ENCODE measurements at places on chromosomes 7 and 10. TPM values are rescaled to one million over a fixed set of nuclear protein-coding genes. Genes with fewer than 3 reads are reported as not detected.

DNA sequence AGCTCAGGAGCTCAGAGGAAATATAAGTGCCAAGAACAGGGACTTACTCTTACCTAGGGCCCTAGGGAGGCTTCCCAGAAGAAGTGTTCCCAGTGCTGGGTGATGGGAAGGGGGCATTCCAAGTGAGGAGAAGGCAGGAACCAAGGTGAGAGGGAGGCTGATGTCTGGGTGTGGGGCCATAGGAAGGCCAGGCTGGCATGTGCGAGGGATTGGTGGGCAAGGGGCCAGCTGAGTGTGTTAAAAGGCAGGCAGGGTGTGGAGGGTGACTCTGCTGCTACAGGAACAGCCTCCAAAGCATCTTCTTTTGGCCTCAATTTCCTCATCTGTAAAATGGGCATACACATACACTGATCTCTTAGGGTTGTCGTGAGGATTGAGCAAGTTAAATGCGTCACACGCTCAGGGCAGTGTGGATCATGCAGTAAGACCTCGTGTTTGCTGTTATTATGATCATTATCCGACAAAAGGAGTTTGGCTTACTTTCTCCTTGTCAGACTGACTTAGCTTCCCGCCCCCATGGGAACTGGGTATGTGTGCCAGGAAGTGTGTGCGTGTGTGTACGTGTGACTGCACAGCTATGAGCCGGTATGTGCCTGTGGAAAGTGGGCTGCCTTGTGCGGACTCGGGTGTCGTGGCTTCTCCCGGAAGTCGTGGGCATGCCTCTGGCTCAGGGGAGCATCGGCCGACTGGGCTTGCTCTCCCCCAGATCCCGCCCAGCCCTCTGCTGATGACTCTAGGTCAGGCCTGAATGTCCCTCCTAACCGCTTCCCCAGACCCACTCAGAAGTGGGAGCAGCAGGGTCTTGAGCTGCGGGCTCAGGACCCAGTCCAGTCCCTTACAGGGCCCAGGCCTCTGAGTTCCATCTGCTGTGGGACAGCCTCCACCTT, 59.6 kb downstream of the NEURL1 start:
- no peak overlapping the region for H3K4me3 ChIP-seq
- no peaks in the 10 kb centered on the region for H3K36me3 ChIP-seq
- H3K27ac ChIP-seq: peak overlapping the region; percentile 31
- DNase-seq: peak; percentile 13

The COBL gene
- 7.7 TPM for total RNA-seq

GRCh38 chr7:96306385-96307125, 15.3 kb downstream of the SLC25A13 start:
- H3K27me3 ChIP-seq: no peaks in the 10 kb centered on the region
- H3K36me3 ChIP-seq: no peaks in the 10 kb centered on the region
- peaks cover 4% of the 10 kb centered on the region for H3K4me1 ChIP-seq

DNA sequence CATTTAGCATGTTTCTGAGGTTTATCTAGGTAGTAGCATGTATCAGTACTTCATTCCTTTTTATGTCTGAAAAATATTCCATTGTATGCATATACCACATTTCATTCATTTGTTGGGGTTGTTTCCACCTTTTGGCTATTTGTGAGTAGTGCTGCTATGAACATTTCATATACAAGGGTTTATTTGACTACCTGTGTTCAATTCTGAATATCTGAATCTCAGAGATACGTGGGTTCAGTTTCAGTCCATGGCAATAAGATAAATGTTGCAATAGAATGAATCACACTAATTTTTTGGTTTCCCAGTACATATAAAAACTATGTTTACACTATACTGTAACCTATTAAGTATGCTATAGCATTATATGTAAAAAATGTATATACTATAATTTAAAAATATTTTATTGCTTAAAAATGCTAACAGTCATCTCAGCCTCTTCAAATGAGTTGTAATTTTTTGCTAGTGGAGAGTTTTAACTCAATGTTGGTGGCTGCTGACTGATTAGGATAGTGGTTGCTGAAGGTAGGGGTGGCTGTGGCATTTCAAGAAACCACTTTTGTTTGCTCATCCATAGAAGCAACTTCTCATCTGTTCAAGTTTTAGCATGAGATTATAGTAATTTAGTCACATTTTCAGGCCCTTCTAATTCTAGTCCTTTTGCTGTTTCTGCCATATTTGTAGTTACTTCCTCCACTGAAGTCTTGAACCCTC, 13.9 kb downstream of the PLEKHA1 start:
- H3K4me3 ChIP-seq: no peak overlapping the region
- H3K27ac ChIP-seq: no peak overlapping the region
- DNase-seq: no peak
- H3K27me3 ChIP-seq: no peaks in the 10 kb centered on the region
- no peaks in the 10 kb centered on the region for H3K36me3 ChIP-seq

DNA sequence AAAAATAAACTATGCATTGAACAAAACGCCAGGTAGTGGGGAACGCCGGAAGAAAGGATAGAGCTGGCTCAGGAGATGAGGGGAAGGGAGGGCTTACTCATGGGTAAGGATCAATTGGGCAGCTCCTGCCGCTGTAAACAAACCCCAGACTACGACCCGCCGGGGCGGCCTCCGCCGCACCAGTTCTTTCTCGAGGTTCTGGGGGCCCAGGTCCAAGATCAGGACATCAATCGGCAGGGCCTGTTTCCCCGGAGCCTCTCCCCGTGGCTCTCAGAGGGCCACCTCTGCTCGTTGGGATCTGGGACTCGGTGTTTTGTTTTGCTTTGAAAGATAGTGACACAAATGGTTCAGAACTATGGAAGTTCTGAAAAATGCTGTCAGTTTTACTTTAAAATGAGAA, 140.4 kb downstream of the ELFN1 start:
- no peak overlapping the region for H3K27ac ChIP-seq
- no peak overlapping the region for H3K4me3 ChIP-seq
- H3K4me1 ChIP-seq: no peaks in the 10 kb centered on the region

- H3K27ac ChIP-seq: no peak overlapping the region
- H3K4me3 ChIP-seq: no peak overlapping the region
- no peaks in the 10 kb centered on the region for H3K27me3 ChIP-seq
- H3K4me1 ChIP-seq: no peaks in the 10 kb centered on the region
- no peaks in the 10 kb centered on the region for H3K36me3 ChIP-seq
- DNase-seq: no peak
Measured at GRCh38 chr10:30589441-30589840, 40.1 kb downstream of the LYZL2 start.

- no peaks in the 10 kb centered on the region for H3K4me1 ChIP-seq
- no peaks in the 10 kb centered on the region for H3K27me3 ChIP-seq
Measured at GRCh38 chr10:75722020-75722419, 290.6 kb downstream of the LRMDA start.

The SAMD9 gene
- total RNA-seq: 15.9 TPM

The HOXA2 gene
- total RNA-seq: not detected

The GSTO2 gene
- 10.6 TPM for total RNA-seq

The NEUROG3 gene
- not detected for total RNA-seq

The AGR2 gene
- not detected for total RNA-seq

DNA sequence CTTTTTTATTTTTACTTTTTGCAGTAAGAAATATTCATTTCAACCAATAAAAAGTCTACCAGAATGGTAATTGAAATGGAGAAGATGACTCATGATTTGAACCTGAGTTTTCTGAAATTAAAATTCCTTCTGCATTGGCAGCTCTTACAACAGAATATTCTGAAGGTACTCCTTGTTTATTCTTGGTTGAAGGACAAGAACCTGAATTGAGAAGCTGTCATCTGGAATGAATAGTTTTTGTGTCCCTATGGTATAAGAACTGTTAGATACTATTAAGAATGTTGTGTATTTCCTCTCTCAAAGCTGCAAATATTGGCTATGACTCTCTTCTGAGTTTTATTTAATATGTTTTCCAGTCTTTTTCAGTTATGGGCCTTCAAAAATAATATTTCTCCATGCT, 56.1 kb downstream of the CDK1 start:
- H3K4me1 ChIP-seq: no peaks in the 10 kb centered on the region
- H3K27me3 ChIP-seq: no peaks in the 10 kb centered on the region
- no peak overlapping the region for H3K4me3 ChIP-seq

DNA sequence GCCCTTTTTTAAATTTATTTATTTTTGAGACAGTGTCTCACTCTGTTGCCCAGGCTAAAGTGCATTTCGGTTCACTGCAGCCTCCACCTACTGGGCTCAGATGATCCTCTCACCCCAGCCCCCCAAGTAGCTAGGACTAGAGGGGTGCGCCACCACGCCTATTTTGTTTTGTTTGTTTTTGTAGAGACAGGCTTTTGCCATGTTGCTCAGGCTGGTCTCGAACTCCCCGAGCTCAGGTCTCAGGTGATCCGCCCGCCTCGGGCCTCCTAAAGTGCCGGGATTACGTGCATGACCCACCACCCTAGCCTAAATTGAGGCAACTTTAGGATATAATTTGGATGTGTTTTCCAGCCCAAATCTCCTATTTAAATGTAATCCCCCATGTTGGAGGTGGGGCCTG, 805 bp downstream of the ZNF736 start:
- H3K4me1 ChIP-seq: no peaks in the 10 kb centered on the region
- no peak for DNase-seq
- H3K36me3 ChIP-seq: no peaks in the 10 kb centered on the region

DNA sequence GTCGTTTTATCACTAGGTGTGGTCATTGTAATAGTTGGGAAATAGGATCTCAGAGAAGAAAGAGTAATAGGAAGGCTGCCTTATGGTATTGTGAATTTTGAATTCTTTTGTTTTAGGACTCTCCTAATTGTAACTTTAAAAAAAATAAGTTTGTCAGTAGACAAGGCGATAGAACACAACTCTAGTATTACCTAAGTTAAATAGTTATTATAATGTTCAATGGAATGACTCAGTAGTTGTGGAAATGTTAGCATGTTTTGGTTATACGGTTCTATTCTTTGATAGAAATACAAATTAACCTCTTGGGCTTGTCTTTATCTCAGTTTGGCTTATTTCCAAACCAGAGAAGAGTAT, 1.4 kb downstream of the DNAH11 start:
- H3K4me1 ChIP-seq: no peaks in the 10 kb centered on the region
- H3K4me3 ChIP-seq: no peak overlapping the region
- DNase-seq: no peak
- H3K27me3 ChIP-seq: peaks cover 8% of the 10 kb centered on the region
- H3K36me3 ChIP-seq: no peaks in the 10 kb centered on the region

The PIP gene
- total RNA-seq: not detected

DNA sequence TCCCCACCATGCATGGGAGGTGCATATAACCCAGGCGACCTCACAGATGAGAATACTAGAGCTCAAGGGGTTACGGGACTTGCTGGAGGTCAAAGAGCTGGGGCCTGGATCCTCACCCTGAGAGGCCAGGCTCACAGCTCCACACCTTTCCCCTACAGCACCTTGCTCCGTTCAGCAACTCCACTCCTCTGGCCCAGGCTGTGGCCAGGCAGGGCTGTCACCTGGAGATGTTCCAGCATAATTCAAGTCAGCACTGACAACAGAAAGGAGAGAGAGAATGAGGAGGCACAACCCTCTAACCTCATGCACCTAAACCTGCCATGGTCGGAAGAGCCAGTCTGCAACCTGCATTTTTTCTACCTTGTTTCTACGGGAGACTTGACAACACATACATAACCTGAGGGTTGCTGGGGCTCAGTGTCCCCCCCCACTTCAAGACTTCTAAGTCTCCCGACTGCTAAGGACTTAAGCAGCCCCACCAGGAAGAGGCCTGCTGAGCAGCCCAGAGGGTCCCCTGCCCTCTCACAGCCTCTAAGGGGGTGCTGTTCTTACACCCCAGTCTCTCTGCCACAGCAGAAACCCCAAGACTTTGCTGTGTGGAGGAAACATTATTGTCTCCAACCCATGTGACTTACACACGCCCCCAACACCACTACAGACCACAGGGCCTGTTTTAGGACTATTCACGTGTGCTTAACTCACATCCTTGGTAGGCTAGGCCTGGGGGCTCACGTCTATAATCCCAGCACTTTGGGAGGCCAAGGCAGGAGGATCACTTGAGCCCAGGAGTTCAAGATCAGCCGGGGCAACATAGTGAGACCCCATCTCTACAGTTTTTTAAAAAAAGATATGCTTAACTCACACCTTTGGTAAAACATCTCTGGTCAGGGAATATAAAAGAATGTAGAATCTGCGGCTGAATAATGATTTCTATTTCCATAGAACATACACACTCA, 175.6 kb downstream of the FAM107B start:
- H3K36me3 ChIP-seq: no peaks in the 10 kb centered on the region
- H3K4me1 ChIP-seq: peaks cover 8% of the 10 kb centered on the region
- DNase-seq: no peak
- H3K27me3 ChIP-seq: no peaks in the 10 kb centered on the region
- H3K4me3 ChIP-seq: no peak overlapping the region
- H3K27ac ChIP-seq: no peak overlapping the region

The SLC26A3 gene
- total RNA-seq: 0.55 TPM

The PLAC9 gene
- 27.7 TPM for total RNA-seq

DNA sequence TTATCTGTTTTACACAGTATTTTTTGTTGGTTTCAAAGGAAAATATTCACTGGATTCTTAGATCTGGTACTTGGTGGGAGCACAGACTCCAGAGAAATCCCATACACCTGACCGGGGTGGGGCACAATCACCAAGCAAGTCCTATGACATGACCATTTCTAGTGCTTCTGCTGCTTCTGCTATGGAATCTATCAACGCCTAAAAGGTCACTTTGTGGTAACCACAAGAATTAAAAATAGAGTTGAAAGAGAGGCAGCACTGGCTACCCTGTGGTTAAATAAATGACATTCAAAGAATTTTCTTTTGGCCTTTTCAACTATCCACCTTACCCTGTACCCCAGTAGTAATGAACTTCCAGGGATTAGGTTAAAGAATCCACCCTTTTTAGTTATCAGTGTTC, 329.9 kb upstream of the VWC2 start:
- H3K4me1 ChIP-seq: no peaks in the 10 kb centered on the region
- H3K27ac ChIP-seq: no peak overlapping the region
- H3K36me3 ChIP-seq: no peaks in the 10 kb centered on the region

DNA sequence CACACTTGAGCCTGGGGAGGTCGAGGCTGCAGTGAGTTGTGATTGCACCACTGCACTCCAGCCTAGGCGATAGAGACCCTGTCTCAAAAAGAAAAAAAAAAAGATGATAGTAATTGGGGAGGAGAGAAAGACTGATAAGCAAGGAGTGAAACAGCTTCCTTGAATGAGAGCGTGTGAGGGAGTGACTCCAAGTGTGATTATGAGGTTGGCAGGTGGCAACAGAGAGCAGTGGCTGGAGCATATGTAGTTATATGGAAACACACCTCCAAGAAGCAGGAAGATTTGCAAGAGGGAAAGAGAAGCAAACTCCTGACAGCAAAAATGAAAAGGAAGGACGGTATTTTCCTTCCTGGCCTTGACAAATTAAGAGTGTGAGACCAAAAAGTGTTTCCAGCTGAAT, 50.4 kb downstream of the VKORC1L1 start:
- no peak overlapping the region for H3K27ac ChIP-seq
- no peak for DNase-seq
- H3K4me1 ChIP-seq: no peaks in the 10 kb centered on the region

The LDB3 gene
- 2.6 TPM for total RNA-seq

The EFCAB10 gene
- not detected for total RNA-seq
